ENCODE measurements at places on chromosomes 11 and 22.

DNA sequence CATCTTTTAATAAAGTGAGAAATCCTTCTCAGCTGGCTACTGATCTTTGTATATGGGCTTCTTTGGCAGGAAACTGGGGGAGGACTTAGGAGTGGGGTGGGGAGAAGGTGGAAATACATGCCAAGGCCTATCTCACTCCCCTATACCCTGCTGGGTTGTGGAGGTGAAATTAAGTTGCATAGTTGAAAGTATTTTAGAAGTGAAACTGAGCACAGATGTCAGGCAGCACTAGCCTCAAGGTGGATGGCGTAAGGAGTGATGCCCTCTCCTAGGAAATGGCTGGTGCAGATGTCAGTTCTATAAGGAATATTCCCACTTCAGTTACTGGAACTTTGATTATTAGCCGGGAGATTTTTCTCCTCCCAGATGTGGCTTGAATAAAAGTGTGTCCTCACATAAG, 46.3 kb downstream of the NNMT start:
- DNase-seq: no peak

DNA sequence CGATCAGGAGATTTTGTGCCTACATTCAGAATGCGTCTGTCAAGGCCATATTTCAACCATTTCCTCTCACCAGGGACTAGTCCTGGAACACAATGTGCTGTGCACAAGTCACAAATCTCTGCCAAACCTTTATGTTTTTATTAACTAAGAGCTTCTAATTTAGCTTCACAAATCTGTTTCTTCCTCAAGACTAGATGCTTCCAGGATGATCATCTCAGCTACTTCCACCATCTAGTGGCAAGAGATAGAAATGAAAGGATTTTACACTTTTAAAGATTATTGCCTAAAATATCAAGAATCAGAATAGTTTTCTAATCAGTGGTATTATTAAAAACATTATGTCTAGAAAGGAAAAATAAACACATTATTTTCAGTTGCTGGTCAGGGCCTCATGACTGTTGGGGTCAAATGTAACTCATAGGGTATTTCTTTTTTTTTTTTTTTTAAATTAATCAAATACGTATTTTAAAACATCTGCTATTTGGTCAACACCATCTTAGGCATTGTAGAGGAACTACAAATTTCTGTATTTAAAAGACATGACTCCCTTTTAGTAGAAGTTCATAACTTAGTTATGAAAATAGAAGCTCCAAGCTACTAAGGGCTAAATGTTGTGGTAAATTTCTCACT, 1102.6 kb downstream of the DLG2 start:
- DNase-seq: no peak

DNA sequence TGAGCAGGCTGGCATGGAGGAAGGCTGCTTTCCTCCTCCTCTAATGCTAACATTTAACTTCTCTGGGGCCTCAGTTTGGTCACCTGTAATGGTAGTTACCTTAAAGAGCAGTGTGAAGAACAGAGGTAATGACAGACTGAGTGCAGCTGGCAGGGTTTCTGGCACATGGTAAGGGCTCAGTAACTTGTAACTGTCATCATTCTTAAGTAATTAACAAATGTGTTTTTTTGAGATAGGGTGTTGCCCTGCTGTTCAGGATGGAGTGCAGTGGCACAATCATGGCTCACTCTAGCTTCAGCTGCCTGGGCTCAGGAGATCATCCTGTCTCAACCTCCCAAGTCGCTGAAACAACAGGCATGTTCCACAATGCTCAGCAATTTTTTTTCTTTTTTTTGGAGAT, 242.0 kb upstream of the SYN3 start:
- DNase-seq: no peak

DNA sequence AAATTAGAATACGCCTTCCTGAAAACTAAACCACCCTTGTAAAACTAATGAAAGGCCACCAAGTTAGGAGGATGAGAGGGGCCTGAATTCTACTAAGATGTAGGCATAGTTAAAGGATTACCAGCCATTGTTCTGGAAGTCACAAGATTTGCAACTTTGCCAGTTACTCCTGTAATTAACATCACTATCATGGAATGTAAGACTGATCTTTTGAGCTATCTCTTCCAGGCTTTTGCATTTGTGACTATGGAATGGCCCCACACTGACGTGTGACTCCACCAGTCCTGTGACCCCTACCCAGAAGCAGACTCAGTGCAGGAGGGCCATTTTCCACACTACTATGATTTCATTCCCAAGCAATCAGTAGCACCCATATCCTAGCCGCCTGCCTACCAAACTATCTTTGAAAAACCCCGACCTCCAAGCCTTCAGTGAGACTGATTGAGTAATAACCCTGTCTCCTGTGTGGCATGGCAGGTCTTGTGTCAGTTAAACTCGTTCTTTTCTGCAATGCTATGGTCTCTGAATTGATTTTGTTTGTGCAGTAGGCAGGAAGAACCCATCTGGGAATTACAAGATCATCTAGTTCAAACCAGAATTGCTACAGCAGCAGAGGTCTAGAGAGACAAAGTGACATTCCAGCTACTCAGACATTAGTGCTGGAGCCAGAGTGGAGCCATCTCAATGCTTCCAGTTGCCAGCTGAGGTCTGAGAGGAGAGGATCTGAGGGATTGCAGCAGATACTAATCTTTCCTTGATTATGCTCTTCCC, 1.9 kb upstream of the CTSF start:
- DNase-seq: no peak

DNA sequence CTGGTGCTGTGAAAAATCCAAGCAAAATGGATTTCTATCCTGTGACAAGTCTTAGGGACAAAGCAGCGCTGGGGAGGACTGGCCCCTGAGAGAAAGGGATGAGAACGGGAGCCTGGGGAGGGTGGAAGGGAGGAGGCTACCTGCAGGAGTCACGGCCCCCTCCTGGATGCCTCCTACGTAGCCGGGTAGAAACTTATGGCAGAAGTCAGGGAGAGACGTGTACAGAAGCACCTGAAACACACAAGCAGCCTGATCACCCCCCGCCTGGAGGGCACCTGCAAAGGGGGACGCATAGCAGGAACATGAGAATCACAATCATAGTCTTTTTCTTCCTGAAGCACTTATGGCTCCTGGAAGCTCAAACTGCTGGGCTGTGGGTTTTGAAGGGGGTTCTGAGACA, 6.1 kb downstream of the DHCR7 start:
- no peak for DNase-seq

- no peak for DNase-seq
Measured at GRCh38 chr11:33533386-33534052, 167.1 kb downstream of the C11orf91 start.

DNA sequence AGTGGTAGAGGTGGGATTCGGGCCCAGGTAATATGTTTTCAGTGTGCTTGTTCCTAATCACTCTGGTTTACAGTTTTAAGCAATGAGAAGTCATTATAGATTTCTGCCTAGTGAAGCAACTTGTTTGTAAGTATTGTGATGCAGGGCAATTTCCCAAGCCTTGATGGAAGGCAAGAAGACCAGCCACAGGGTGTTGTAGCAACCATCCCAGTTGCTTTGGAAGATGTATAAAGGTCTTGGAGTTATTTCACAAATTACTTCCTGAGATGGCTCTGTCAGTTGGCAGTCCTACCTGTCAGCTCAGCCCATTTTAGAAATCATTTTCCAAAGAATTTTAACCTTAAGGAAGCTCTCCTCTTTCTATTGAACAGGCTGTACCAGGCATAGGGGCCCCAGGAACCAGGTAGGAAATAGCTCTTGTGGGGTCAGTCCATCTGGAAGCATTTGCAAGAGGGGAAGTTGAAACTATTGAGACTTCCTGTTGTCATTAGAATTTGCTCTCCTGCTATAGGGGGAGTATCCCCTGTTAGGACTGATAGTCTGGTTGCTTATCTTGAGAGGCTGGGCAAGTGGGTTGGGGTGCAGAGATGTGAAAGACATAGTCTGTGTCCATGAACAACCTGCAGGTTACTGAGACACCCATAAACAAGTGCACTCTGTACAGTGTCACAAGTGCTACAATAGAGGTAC, 47.9 kb downstream of the STIM1 start:
- DNase-seq: no peak

- no peak for DNase-seq
Measured at GRCh38 chr11:95358511-95359340, 127.7 kb upstream of the SESN3 start.

- no peak for DNase-seq
Measured at GRCh38 chr11:76674517-76675400, 4.2 kb upstream of the LRRC32 start.

DNA sequence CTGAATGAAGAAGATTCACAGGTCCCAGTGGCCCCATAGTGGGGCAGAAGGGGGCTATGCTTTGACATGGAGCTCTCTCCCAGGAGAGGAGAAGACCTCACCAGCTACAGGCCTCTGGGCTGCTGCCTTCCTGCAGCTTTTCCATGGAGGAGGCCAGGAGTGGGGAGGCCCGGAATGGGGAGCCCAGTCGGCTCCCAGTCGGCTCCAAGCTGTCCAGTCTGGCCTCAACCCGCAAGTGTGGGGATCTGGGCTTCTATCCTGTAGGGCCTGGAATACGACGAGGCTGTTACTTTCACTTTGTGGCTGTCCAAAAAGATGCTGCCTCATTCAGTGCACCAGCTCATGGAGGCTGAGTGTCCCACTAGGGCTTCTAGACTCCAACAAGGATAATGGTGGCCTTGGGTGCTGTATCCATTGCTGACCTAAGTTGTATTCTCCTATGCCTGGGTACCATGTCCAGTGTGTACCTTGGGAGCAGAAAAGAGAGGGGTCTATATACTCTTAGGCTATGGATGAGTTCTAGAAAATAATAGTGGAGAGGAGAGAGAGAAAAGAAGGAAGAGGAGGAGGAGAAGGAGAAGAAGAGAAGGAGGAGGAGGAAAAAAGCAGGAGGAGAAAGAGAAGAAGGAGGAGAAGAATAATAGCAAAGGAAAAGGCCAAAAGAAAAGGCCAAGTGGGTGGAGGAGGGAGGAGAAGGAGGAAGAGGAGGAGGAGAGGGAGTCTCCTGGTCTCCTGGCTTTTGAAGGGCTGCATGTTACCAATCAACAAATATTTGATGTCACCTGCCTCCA, 1.1 kb downstream of the MYO18B start:
- no peak for DNase-seq

- DNase-seq: no peak
Measured at GRCh38 chr11:130215531-130216220, 56.1 kb downstream of the ST14 start.

DNA sequence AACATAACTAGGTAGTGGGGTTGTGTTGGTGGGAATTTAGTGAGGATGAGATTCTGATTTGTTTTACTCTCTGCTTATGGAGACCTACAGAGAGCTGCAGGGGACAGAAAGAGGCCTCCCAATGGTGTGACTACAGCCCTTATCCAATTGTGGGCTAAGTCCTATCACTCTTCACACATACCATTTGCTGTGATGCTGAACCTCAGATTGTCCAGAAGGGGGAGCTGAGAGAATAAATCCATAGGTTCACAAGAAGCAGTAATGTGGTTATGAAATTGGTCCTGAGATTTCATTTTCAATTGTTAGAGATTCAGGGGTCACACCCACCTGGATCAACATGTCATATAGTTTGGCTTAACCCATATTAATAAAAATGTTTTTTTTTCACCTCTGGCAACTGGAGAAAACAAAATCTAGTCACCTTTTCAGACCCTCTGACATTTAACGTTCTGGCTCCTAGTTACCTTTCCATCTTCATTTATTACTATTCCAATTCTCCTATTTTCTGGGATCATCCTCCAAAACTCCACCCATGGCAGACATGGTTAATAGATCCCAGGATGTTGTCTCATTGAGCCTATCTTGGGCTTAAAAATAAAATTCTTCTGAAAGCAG, 53.3 kb upstream of the PTPN5 start:
- DNase-seq: no peak

DNA sequence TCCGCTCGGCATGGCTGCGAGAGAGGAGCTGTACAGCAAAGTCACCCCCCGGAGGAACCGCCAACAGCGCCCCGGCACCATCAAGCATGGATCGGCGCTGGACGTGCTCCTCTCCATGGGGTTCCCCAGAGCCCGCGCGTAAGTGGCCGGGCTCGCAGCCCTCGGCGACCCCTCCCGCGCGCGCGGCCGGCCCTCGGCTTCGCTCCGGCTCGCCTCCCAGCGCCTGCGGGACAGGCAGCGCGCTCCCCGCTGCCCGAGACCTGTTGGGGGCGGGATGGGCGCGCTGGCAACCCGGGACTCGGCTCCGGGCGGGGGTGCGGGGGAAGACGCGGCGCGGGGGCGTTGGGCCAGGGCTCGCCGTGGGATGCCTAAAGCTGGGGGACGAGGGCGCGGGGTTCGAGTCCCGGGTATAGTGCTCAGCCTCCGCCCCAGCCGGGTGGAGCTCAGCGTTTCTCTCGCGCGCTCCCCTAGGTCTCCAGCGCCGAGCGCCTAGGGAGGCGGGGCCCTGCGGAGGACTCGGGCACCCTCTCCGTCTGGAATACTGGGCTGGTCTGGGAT, 630 bp downstream of the UBASH3B start:
- DNase-seq: peak; percentile 26

GRCh38 chr11:92845805-92846204, 123.6 kb upstream of the MTNR1B start:
- no peak for DNase-seq

DNA sequence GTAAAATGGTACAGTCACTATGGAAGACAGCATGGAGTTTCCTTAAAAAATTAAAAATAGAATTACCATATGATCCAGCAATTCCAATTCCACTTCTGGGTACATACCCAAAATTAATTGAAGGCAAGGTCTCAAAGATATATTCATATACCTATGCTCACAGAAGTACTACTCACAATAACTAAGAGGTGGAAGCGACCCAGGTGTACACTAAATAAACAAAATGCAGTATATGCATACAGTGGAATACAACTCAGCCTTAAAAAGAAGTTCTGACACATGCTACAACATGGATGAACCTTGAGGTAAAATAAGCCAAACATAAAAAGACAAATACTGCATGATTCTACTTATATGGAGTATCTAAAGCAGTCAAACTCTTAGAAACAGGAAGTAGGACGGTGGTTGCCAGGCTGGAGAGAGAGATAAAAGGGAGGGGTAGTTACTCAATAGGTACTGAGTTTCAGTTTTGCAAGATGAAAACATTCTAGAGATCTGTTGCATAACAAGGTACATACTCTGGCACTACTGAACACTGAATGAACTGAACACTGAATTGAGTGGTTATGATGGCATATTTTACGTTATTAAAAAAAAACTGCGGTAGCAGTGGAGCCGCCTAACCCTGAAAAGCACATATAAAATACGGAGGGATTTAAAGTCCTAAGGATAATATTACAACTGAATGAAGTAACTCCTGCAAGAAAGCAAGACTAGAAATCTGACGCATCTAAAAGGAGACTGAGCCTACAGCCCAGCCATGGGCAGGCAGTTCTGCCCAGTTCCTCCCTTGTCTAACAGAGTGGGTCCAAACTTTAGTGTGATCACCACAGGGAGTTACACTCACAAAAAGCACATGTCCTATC, 12.8 kb downstream of the DGCR2 start:
- DNase-seq: peak; percentile 18

- no peak for DNase-seq
Measured at GRCh38 chr11:65792456-65792855, 5.6 kb downstream of the OVOL1 start.

- DNase-seq: no peak
Measured at GRCh38 chr11:1825785-1826451, 8.9 kb upstream of the SYT8 start.

GRCh38 chr11:13168271-13168670, 109.3 kb upstream of the BMAL1 start:
- DNase-seq: no peak
